ENCODE measurements at places on chromosomes 5 and 9.

- no peak for DNase-seq
These were observed 130.9 kb upstream of the ADAMTS16 start for GRCh38 chr5:5009240-5009639.

GRCh38 chr5:50874306-50875001 lies 208.0 kb downstream of the PARP8 start:
- no peak for DNase-seq

GRCh38 chr5:84215521-84215920 lies 169.2 kb downstream of the EDIL3 start:
- DNase-seq = no peak

DNA sequence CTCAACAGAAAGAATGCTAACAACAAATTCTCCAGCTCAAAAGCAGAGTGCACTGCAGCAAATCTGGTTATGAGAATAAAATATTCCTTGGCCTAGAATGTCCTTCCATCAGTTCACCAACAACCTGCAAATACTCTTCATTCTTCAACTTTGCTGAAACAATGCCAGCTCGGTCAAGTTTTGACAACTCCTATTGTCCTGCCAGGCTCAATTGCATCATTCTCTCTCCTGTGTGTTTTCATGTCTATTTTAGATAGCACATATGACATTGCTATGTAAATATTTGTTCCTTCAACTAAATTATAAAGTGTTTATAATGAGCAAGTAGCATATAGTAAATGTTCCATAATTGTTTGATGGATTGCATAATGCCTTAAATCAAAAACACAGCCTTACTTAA lies 463.8 kb downstream of the TLE1 start:
- no peak for DNase-seq

- no peak for DNase-seq
These were observed 971 bp downstream of the PHYKPL start for GRCh38 chr5:178231539-178232123.
